ENCODE measurements at places on chromosomes 4 and X.

DNA sequence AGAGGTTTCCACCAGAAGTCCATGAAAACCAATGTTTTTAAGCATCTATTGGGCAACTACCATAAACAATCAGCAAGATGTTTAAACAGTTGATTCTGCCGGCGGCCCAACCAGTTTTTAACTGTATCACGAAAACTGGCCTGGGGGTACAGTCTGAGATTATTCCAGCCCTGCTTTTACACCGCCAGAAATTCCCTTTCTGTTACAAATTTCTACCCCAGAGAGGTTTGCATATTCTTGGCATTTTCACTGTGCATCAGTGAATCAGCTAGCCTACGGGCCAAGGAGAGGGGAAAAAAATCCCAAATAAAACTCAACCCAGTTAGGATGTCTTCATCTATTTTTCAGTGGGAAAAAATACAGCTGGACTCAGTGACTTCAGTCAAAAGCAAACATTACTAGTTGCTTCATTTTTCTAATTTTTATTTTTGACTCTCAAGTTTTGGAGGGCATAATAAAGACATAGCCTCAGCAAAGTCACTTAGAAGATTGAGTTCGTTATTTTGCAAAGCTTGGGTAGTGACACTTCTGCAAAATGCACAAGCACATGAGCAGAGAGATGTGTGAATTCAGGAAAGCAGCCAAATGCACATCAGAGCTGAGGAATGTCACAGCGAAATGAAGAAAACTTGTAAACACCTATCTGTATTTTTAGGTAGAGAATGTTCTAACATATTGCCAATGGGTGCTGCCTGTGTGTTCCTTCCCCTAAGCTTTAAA, 167.8 kb upstream of the GK2 start:
- peak; percentile 28 for DNase-seq

DNA sequence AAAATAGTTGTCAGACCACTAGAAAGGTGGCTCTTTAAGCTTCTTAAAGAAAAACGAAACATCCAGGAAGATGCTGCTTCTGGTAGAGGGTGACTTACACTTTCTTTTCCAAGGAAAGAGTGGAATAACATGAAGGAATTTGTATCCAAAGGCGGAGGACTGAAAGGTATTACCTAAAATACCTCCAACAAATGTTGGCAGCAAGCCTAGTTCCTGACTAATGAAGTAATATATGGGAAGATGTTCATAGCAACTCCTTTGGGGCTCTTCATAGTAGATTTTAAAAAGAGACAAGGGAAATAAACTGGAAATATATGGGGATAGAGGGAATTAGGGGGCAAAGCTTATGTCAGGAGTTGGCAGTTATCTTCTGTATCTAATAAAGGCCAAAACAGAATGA, 116.2 kb downstream of the AASDH start:
- DNase-seq, result no peak

DNA sequence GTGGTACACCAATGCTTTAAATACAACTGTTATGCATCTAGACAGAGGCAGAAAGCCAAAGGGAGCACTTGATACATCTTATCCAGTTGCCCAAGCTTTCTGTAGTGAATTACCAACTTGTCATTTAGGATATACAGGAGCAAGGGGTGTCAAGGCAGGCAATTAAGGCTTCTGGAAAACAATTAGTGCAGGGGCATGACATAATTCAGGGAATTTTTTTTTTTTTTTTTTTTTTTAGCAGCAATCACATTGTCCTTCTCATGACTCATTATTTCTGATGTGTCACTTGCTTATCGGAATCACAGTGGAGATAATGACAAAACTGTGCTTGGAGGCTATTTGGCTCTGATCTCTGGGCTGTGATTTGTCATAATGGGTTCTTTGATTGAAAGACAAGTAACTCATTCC, 259.5 kb downstream of the ARHGAP24 start:
- no peak for DNase-seq

DNA sequence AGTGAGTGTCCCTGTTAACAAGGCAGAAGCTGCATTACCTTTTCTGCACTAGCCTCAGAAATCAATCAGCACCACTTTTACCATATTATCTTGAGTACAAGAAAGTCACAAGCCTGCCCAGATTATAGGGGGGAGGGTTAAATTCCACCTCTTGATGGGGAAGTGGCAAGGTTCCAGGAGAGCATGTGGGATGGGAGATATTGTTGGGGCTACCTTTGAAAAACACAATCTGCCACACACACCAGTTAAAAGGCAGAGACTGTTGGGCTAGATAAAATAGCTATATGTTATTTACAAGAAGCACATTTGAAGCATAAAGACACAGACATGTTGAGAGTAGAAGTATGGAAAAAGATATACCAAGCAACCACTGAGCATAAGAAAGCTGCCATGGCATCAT, 6.6 kb upstream of the AVPR2 start:
- DNase-seq, result no peak

DNA sequence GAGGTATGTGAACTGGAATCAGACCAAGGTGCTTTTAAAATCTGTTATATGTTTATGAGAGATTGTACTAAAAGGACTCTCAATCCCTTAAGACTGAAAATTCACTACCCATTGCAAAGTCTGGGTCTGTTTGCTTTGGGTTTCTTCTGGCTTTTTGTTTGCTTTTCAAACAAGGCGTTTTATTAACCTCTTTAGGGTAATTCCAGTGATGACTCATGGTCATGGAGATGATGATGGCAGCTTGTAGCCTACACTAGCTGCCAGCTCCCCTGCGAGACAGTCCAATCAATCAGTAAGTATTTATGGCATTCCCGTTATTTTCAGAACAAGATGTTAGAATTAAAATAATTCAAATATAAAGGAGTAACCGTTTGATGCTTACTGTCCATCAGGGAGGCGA, 643.8 kb upstream of the FTHL17 start:
- DNase-seq, result no peak

GRCh38 chrX:16212436-16212835, 45.2 kb downstream of the MAGEB17 start:
- DNase-seq, result peak; percentile 22

DNA sequence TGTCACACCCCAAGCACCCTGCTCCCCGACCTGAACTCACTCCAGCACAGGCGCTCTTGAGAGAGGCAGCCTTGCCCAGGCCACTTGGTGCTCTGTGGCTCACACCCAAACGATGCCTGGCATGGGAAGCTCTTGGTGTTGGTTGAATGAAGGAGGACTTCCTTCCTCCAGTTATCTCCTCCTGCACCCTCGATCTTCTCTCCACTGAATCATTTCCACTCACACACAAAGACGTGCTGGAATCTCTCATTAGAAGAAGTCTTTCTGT, 90.5 kb upstream of the TRIM2 start:
- no peak for DNase-seq

- DNase-seq, result no peak
Observed at GRCh38 chrX:19810006-19810774, 77.2 kb downstream of the SH3KBP1 start.
